Cerebellar nuclear complex (tissue), 1 donor: ENCODE measurements at places on chromosomes 4 and X.

- DNase-seq: no peak
Observed at GRCh38 chr4:87995435-87995834, 12.0 kb upstream of the PKD2 start.

DNA sequence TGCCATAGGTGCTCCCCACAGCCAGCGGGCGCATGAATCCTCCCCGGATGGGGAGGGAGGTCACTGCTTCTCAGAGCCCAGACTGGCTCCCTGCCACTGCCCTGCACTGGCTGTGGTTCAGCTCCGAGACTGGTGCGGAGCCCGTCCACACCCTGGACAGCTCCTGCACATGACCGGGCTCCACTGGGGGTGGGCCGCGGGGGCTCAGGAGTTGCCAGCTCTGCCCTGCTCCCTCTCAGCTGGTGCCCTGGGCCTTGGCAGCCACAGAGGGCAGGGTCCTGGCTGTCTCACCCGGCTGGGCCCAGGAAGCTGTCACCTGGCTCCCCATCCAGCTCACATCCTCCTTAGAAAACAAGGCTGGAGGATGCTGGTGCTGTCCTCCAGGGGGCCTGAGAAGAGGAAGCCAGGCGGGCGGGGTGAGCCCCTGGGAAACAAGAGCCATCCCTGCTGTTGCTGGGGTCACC lies 64.9 kb upstream of the ADRA2C start:
- no peak for DNase-seq

- DNase-seq: no peak
Observed at GRCh38 chr4:1169691-1170096, 2.7 kb downstream of the SPON2 start.

DNA sequence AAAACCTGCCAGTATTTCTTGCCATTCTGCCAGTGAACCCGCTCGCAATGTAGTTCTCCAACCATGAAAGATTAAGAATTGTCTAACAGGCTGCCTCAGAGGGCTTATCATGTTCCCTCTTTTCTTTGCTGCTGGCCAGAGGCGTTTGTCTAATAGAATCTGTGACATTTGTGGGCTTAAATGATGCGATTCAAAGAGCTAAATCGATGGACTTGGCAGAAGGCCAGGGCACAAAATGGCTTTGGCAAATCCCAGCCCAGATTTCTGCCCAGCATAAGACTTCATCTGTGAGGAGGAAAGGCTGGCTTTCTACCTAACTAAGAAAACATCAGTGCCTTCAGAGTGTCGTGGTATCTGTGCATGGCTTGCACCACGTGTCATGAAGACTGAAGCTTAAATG lies 79.9 kb downstream of the TRPC5OS start:
- DNase-seq: no peak

DNA sequence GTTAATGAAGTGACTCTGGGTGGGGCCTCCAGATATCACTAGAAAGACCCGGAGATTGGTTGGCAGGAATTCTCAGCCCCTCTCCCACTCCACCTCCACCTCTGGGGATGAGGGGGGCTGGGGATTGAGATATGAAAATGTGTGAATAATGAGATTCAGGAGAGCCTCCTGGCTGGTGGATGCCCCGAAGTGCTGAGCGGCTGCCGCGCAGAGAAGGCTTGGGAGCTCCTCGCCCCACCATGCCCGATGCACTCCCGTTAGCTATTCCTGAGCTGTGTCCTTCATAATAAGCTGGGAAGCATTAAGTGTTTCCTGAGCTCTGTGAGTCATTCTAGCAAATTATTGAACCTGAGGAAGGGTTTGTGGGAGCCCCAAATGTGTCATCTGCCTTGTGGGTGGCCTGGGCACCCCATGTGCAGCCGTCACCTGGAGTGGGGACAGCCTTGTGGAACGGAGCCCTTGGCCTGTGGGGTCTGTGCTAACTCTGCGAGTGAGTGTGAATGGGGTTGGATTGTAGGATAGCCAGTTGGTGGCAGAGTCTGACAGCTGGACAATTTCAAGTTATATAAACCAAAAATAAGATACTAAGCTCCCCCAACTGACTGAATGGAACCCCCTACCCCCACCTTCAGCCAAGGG lies 4.4 kb upstream of the MAEA start:
- DNase-seq: no peak

GRCh38 chr4:138034871-138035270 lies 207.3 kb downstream of the SLC7A11 start:
- no peak for DNase-seq

- no peak for DNase-seq
Observed at GRCh38 chr4:182917182-182918043, at the start of gene DCTD. TSS of gene DCTD (minus strand) at chr4:182917386. CDS start at chr4:182915568, 1,818 bp downstream.

DNA sequence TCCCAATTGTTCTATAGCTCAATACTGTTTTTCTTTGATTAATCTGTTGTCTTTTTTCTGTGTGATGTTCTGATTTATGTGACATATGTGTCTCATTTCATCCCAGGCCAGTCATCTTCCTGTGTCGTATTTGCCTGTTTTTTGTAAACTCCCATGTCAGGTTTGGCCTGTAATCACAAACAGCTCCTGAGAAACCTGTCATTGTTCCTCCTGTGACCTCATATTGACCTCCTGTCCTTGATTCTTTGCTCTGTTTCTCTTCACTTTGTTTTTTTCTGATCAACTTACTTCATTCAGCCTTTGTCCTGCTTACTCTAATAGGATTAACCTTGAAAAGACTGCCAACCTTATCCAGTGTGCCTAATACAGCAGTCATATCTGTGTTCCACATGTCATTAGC lies 438.3 kb downstream of the CFAP47 start:
- DNase-seq: no peak

- no peak for DNase-seq
Observed at GRCh38 chr4:120865985-120866384, 56.5 kb downstream of the PRDM5 start.

DNA sequence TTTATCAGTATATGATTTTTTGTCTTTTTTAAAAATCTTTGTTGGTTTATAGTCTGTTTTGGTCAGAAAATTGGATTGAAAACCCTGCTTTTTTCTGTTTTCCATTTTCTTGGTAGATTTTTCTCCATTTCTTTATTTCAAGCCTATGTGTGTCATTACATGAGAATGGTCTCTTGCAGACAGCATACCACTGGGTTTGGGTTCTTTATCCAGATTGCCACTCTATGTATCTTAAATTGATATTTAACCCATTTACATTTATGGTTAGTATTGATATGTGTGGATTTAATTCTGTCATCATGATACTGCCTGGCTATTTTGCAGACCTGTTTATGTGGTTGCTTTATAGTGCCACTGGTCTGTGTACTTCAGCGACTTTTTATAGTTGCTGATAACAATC lies 239.9 kb upstream of the NDST4 start:
- no peak for DNase-seq

DNA sequence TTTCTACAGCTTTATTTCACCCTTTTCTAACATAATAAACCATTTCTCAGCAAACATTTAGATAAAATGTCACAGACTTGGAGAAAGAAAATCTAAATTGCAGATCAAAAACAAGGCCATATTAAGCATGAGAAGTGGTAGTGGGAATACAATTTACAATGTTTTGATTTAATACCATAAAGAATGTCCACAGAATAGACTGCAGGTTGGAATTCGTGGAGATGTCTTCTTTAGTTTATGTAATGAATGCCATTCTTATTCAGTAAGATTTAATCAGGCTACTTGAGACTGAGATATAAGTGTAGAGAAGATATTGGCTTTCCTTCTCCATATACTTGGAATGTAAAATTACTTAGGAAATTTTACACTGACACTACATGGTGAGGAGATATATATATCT lies 91.9 kb upstream of the ZFP42 start:
- DNase-seq: no peak

DNA sequence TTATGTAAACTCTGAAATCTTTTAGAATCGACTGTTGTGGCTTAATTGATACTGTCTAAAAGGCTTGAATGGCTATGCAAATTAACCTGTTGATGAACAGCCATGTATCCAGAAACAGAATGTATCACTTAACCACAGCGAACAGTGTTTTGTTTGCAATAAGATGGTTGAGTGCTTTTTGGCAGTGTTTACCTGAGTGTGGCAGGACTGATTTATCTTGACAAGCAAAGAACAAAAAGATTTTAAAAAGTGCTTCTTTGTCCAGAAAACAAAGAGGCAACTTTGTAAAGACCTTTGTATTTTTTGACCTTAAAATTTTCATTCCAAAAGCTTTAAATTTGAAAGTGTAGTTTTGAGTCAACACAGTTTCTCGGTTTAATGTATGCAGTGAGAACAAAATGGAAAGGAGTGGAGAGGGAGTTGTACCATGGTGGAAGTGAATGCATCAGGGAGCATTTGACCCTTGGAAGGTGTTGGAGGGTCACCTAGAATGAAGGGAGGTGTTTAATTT lies 18.0 kb downstream of the ARHGAP10 start:
- DNase-seq: no peak

GRCh38 chr4:7800410-7800809 lies 139.3 kb downstream of the AFAP1 start:
- no peak for DNase-seq

DNA sequence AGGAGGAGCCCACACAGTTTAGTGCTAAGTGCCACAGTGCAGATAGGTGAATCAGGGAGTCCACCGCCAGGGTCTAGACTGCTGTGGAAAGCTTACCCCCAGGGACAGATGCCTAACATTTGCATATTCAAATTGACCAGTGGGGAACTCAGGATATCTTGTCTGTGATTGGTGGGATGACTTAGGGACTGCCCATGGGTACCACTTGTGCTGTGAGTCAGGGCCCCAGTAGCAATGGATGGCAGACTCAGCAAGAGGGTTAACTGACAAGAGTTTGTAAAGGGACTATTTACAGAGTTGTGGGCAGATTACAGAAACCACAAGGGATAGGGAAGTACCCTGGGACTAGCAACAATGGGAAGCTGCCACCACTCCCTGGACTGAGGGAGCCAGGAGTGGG lies 282.1 kb downstream of the BCOR start:
- no peak for DNase-seq

DNA sequence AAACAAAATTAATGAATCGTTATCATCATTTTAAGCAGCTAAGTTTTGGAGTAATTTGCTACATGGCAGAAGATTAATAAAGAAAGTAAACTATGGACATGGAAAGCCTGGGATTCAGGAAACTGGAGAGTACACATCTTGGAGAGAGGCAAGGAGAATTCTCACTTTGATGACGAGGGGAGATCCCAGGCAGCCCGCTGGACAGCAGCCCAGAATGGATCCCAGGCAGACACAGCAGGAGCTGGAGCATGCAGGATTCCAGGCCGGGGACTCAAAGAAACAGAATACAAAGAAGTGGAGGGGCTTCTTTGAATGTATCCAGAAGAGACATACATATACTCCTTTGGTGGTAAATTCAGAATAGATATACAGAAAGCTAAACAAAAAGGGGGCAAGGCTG lies 118.0 kb upstream of the ATP6AP2 start:
- DNase-seq: no peak

GRCh38 chrX:134599184-134599914 lies 58.9 kb downstream of the PLAC1 start:
- DNase-seq: no peak

- no peak for DNase-seq
Observed at GRCh38 chr4:87006426-87006675, 71.5 kb downstream of the AFF1 start.

DNA sequence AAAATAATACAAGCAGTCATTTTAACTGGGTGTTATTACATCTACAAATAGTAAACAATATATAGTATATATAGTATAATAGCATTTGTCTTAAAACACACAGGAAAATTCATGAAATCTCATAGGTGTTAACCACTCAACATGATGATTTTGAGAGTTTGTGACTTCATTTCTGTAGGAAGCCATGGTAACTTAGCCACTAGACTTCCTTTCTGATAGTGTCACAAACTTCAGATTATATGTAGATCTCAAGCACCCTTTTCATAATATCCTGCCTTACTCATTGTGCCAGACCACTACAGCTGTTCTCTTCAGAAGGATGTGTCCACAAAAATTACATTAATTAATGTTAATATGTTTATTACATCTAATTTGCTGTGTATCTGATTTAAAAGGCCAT lies 1250.6 kb downstream of the ADGRL3 start:
- no peak for DNase-seq

- DNase-seq: no peak
Observed at GRCh38 chr4:55435141-55435841, 39.5 kb downstream of the TMEM165 start.

GRCh38 chrX:149630681-149631233 lies 835 bp downstream of the TMEM185A start:
- DNase-seq: no peak

DNA sequence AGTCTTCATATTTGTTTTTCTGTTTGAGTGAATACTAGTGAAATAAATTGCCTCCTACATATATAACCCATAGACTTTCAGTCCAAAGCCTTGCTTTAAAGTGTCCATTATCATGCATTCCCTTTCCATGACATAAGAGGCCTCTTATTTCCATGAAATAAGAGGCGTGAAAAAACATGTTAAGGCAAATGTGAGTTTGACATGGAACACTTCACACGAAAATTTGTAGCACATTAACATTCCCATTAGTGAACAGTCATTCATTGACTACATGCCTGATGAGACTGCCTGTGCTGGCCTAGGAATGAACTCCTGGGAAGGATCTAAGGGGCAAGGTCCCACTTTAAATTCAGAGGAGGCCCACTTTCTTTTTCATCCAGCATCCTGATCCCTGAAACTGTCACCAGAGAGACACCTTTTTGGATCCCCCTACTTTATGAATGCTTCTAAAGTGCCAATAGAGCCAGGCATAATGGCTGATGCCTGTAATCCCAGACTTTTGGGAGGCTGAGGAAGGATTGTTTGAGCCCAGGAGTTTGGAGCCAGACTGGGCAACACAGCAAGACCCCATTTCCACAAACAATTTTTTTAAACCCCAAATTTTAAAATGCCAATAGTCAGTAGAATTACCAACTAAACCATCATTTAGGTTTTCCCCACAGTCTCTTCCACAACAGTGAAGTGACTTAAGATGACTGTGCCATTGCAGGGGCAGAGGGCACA lies 6.7 kb downstream of the RTL8B start:
- DNase-seq: no peak

DNA sequence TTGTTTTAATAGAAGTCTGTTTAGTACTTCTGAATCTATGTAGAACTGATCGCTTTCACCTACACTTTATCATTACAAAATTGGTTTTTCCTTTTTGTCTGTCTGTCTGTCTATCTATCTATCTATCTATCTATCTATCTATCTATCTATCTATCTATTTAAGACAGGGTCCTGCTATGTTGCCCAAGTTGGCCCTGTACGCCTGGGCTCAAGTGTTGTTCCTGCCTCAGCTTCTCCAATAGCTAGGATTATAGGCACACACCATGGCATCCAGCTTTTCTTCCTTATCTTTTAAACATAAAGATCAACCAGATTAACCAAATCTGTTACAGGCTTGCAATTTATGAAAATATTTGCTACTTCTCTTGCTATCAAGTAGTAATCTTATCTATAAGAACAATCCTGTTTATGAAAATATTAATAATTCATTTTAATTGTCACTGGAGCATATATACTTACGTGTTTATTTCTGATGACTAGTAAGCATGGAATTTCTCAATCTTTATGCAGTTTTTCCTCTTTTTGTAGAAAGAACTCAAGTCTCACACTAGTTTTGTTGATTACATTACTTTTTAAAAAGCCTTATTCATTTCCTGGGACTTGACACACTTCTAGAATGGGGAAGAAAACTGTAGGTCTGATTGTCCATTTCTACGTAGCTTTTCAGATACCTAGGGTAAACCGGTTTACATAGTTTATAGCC lies 24.5 kb downstream of the KIAA0232 start:
- no peak for DNase-seq

GRCh38 chrX:3191201-3191600 lies 149.9 kb downstream of the ARSF start:
- DNase-seq: no peak

- no peak for DNase-seq
Observed at GRCh38 chr4:154559494-154560418, 3.1 kb upstream of the FGB start.

- DNase-seq: no peak
Observed at GRCh38 chrX:4397471-4397870, 684.0 kb upstream of the PRKX start.
